ENCODE measurements at places on chromosomes 6 and 20. TPM values are rescaled to one million over a fixed set of nuclear protein-coding genes. Genes with fewer than 3 reads are reported as not detected.

GRCh38 chr20:49430320-49430719, 52.1 kb downstream of the KCNB1 start:
- no peak for DNase-seq

DNA sequence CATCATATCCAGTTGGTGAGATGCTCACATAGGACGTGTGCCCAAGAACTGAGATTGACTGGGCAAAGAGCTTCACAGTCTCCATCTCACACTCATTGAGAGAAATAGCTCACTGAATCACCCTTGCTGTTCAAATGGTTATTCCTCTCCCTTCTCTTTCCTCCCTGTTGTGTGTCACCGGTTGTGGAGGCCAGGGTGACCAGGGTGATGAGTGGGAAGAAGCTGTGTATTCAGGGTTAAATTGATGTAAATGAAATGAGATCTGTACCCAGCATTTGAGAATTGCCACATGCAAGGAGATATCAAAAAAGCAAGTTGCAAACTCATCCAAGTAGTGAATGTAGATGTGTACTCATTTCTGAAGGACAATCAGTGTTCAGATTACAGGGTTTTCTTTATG, 36.6 kb upstream of the VAPB start:
- DNase-seq = no peak

- DNase-seq = no peak
These were observed 8.8 kb downstream of the EDN3 start for GRCh38 chr20:59309218-59309617.

GRCh38 chr20:25460566-25461280, 53.2 kb downstream of the GINS1 start:
- DNase-seq = no peak

The PAK5 gene
- polyA plus RNA-seq = not detected

Data from IMR-90 (cell line).